Fibroblast of the conjunctiva (primary cell): ENCODE measurements at places on chromosomes 13 and 19.
A peak's percentile ranks its signal among the peaks of the same experiment; 100 is the strongest.

GRCh38 chr13:52868190-52868589 lies 19.8 kb upstream of the PCDH8 start:
- no peak for DNase-seq

- no peak for DNase-seq
Measured at GRCh38 chr13:70255406-70255991, 147.2 kb upstream of the KLHL1 start.

- no peak for DNase-seq
Measured at GRCh38 chr19:1009041-1009980, 9.1 kb downstream of the GRIN3B start.

GRCh38 chr13:76885203-76886004 lies 801 bp downstream of the KCTD12 start:
- DNase-seq, result peak; percentile 71

GRCh38 chr13:109764470-109765291 lies 21.7 kb downstream of the IRS2 start:
- DNase-seq, result no peak

DNA sequence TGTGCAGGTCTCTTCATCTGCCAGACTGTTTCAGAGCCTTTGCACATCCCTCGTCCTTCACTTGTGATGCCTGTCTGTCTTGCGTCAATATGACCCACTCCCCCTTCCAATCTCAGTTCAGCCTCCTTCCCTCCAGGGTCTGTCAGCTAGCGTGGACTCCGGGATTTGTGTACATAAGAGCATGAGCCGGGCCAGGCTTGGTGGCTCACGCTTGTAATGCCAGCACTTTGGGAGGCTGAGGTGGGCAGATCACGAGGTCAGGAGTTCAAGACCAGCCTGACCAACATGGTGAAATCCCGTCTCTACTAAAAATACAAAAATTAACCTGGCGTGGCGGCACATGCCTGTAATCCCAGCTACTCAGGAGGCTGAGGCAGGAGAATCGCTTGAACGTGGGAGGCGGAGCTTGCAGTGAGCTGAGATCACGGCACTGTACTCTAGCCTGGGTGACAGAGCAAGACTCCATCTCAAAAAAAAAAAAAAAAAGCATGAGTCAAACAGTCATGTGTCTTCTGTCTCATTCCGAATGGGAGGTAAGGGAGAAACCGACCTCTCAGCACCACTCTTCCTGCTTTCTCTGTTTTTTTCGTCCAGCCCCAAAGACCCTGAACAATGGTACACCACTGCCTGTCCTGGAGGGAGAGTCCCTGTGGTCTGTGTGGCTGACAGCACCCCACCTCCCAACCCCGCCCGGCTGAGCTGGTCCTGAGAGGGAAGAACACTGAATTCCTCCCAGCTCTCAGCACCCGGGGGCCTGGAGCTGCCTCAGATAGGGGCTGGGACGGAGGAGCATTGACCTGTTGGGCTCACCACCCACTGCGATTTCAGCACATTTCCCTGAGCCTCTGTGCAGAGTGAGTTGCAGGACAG lies 2.4 kb upstream of the SIGLEC9 start:
- DNase-seq, result no peak

DNA sequence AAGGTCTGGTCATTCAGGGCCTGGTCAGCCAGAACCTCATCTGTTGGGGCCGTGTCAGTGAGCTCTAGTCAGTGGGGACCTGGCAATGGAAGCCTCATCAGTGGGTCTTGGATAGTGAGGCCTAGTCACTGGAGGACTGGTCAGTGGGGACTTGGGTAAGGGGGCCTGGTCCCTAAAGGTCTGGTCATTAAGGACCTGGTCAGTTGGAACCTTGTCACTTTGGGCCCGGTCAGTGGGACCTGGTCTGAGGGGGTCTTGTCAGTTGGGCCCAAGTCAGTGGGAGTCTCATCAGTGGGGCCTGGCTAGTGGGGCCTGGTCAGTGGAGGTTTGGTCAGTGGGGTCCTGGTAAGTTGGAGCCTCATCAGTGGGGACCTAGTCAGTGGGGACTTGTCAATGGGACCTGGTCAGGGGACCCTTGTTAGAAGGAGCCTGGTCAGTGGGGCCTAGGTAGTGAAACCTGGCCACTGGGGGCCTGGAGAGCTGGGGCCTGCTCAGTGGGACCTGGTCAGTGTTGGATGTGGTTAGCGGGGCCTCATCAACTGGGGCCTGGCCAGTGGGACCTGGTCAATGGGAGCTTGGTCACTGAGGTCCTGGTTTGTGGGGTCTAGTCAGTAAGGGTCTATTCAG lies 43.7 kb upstream of the TPM4 start:
- no peak for DNase-seq

- DNase-seq, result no peak
Measured at GRCh38 chr13:109517517-109517916, 268.9 kb downstream of the IRS2 start.

DNA sequence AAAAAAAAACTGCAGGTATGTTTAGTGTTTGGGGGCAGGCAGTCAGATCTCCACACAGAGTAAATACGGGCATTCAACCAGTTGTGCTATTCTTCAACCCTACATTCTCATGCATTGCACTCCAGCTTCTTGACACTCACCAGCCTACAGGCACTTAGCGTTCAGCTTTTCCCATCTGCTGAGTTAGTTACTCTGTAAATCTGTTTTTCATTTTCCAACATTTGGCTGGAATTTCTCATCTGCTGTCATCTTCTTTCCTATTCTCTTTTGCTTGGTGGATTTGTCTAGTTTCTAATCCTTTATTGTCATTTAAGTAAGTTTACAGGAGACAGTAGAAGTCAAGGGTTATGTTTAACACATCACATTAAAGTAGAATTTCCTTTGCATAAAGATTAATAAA lies 1318.9 kb downstream of the OLFM4 start:
- no peak for DNase-seq

DNA sequence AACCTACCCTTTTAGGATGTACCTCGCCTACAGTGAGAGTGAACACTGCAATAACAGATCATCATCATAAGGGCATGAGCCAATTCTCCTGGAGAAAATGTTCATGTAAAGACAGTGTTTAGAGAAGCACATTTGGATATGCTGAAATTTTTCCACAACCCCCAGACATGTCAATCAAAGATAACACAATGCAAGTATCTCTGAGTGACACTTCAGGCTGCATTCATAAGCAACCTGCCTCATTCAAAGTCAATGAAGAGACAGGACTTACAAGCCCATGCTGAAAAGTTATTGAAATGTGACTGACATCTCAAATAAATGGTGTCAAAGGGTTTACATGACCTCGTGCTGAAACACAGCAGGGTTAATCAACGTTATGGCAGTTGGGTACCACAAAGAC lies 102.0 kb downstream of the PCDH9 start:
- DNase-seq, result no peak

DNA sequence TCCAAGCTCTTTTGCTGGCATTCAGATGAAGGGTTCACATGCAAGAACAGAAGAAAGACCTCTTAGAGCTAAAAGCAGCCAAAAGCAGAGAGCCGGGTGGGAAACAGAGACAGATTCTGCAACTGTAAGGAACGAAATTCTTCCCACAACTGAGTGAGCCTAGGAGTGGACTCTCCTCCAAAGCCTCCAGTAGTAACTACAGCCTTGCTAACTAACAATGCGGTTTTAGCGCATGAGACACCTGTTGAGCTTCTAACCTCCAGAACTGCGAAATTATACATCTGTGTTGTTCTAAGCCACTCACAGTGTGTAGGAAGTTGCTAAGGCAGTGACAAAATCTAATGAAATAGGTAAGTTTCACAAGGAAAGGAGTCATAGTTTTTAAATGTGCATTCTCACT lies 98.1 kb upstream of the SLITRK1 start:
- no peak for DNase-seq

DNA sequence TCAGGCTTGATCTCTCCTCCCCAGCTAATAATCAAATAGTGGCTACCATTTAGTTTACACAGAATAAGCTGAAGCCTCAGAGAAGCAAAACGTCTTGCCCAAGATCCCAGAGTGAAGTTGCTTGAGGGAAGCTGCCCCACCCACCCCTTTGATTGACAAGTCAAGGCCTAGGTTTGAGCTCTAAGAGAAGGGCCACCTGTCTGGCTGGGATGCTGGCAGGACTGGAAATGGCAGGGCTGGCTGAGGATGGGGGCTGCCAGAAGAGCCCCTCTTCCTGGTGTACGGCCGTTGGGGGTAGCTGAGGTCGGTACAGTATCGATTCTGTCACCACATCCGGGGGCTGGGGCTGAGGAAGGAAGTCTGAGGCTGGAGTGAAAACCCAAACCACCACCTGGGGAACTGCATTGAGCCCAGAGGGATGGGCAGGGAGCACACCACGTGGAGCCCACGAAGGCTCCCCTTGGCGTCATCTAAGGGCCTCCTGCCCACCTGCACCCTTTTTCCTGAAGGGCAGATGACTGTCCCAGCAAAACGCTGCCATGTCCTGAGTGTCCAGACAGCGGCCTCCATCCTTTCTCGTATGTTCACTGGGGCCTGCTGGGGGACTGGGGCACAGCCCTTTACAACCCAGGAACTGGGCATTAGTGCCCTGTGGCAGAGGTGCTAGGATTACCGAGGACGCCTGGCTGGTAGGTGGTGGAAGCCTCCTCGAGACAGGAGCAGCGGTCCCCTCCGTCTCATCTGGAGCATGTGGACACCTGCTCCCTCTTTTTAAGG lies 1.4 kb upstream of the PRKD2 start:
- DNase-seq, result no peak
